ENCODE measurements at places on chromosomes 12 and 14. TPM values are rescaled to one million over a fixed set of nuclear protein-coding genes. Genes with fewer than 3 reads are reported as not detected.

SMCO2 gene
- 0.89 TPM for total RNA-seq

ERP27 gene
- 5.4 TPM for total RNA-seq

TMEM253 gene
- not detected for total RNA-seq

CMAS gene
- 39.3 TPM for total RNA-seq

AP5M1 gene
- total RNA-seq = 38.5 TPM

RNASE7 gene
- not detected for total RNA-seq

STRN3 gene
- 24.2 TPM for total RNA-seq

RTN1 gene
- total RNA-seq = not detected

OTX2 gene
- total RNA-seq = not detected

ARMH4 gene
- total RNA-seq = not detected

MYO1H gene
- not detected for total RNA-seq

HCAR2 gene
- total RNA-seq = not detected

CFAP251 gene
- total RNA-seq = 0.21 TPM

CAPRIN2 gene
- total RNA-seq = 16.2 TPM

GEMIN2 gene
- 26.3 TPM for total RNA-seq

RAPGEF3 gene
- 1.9 TPM for total RNA-seq

IL31 gene
- total RNA-seq = not detected

TAS2R13 gene
- 0.45 TPM for total RNA-seq

KRT2 gene
- not detected for total RNA-seq

ENDOU gene
- total RNA-seq = not detected

SLC5A8 gene
- not detected for total RNA-seq

ASIC1 gene
- total RNA-seq = 28.3 TPM
